ENCODE measurements at places on chromosomes 6 and 20.
A peak's percentile ranks its signal among the peaks of the same experiment; 100 is the strongest.

DNA sequence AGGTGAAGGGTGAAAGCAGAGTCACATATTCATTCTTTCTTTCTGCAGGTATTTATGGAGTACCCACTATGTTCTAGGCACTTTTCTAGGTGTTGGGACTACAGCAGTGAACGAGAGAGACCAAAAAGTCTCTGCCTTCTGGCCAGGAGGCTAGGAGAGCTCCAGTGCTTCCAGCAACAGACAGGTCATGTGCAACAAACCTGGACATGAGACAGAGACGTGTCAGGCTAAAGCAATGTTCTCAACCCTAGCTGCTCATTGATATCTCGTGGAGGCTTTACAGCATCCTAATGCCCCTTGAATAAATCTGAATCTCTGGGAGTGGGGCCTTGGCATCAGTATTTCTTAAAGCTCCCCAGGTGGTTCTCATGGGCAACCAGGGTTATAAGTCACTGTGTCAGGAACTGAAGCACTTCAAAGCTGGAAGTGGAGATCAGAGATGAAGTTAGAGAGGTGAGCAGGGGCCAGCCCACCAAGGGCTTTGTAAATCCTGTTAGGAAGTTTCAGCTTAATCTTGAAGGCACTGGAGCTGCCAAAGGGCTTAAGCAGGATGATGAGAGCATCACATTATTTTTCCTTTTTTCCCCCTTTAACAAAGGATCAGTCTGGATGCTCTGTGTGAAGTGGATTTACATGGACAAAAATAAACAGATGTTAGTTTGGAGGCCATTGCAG is 13.0 kb upstream of the TBCC start:
- no peak for DNase-seq

- DNase-seq, result no peak
These were observed 52.1 kb downstream of the CBLN4 start for GRCh38 chr20:55953201-55953600.

DNA sequence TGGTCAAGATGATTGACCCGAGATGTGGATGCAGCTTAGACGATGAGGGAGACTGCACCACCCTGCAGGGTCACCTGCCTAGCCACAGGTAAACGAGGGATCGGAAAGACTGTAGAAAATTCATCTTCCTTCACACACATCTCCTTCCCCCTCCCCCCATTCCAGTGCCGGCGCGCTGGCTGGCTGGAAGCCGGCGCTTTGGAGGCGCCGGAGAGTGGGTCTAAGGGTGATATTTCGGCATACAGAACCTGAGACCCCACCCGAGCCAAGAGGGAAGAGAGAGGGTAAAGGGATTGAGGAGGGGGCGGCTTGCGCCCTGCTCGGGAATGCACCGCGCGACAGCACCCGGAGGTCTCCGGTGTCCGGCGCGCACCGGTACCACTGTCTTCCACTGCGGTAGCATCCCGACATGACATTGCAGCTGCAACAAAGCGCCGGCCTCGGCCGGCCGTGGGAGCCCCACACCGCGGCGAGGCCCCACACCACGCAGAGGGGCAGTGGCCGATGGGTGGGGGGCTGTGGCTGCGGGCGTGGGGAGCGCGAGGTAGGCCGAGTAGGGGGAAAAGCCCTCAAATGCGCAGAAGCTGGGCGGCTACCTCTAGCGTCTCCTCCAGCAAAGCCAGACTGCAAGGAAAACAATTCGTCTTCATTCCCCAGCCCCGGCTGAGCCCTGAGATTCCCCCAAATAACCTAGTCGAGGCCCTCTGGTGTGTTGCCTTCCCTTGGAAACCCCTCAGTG is 984 bp downstream of the TNFRSF21 start:
- no peak for DNase-seq

- peak; percentile 28 for DNase-seq
These were observed 397.8 kb downstream of the LAMA2 start for GRCh38 chr6:129280749-129281148.

- DNase-seq, result no peak
These were observed 137.7 kb upstream of the HEY2 start for GRCh38 chr6:125611573-125612344.

- no peak for DNase-seq
These were observed 11.0 kb upstream of the SLC22A1 start for GRCh38 chr6:160110586-160111123.

DNA sequence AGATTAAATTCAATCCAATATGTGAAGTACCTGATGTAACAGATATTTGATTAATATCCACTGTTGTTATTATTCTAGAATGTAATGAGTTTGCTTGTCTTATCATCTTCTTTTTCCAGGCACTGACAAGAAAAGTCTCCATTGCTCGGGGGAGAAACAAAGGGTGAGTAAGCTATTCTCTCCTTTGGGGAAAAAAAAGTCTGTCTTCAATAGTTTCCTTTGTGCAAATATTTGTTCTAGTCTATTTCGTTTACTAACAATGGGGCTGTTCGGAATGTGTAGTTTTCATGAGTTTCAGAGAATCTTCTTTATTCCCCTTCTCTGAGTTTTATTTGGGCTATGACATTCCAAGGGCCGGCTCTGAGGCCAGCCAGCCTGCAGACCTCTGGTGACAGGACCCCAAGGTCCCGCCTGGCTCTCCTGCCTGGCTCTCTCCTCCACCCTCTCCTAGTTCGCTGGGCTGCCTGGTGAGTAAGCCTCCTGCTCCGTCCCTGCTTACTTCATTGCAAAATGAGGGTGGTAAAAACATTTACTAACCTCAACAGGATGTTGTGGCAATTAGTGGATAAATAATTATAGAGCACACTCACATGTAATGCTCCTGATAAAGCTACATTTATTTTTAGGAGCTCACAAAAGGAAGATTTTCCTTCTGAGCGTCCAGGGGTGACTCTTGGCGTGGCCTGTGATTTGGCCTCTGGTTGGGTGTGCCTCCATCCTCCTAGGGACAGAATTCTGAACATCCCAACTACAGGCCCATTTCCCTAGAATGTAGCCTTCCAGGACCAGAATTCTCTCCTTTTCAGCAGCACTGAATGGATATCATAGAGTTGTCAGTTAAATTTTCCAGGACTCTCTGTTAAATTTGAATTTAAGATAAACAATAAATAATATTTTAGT is 43.1 kb upstream of the SNX9 start:
- DNase-seq, result no peak

GRCh38 chr6:79277109-79277508 is 42.6 kb upstream of the HMGN3 start:
- DNase-seq, result no peak

DNA sequence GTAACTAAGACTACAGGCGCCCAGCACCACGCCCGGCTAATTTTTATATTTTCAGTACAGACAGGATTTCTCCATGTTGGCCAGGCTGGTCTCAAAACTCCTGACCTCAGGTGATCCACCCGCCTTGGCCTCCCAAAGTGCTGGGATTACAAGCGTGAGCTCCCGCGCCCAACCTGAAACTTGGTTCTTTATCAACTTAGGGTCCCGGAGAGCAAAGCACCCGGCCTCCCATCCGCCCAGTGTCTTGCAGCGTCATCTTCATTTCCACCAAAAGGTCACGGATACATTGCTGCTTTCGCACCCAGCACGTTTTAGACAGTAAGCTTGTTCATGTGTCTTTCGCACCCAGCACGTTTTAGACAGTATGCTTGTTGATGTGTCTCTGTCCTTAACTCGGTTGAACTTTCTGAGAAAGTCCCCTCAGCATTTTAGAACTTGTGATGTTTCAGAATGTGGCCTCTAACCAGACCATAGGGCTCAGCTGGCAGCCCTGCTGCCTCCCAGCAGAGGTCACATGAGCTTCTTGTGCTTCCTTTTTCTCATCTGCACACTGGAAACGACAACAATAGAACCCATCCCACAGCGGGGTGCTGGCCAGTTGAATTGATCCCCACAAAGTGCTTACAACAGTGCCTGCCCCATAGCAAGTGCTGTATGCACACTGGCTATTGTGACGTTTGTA is 48.8 kb downstream of the PRR18 start:
- DNase-seq, result no peak

GRCh38 chr20:24622856-24623255 is 153.4 kb downstream of the SYNDIG1 start:
- no peak for DNase-seq

- DNase-seq, result no peak
These were observed 2.4 kb downstream of the CMTR1 start for GRCh38 chr6:37435373-37435772.

DNA sequence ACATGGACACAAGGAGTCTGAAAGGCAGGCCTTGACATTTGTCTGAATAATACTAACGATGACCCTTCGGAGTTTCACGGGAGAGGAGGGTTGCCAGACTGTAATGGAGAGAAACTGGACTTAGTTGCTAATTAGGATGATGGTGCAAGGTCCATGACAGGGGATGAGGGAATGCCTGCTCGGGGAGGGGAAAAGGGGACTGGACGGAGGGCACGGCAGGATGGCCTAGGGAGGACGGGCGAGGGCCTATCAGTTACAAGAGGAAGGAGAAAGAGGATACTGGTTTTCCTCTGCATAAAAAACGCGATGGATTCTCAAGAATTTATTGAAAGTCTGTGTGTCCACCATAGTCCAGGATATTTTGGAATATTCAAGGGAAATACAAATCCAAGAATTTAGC is 42.7 kb downstream of the IRAK1BP1 start:
- no peak for DNase-seq

GRCh38 chr6:41670703-41671360 is 32.6 kb downstream of the MDFI start:
- DNase-seq, result no peak

DNA sequence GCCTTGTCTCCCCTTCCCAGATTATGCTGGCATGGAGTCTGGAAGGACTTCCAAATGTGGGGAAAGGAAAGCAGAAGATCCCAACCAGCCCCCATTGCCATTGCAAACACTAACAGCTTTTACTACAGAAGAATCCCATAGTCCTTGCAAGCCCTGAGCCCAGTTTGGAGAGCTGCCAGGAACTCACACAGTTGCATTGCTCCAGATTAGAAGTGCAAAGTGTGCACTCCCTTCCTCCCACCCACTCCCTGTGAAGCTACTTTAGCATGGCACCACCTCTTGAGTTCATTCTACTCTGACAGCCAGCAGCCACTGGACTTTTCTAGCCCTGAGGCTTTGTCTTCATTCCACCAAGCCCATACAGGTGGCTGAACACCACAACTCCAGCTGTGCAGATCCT is 67.6 kb downstream of the SLC22A2 start:
- DNase-seq, result no peak

- no peak for DNase-seq
These were observed 75.1 kb downstream of the ADGRG6 start for GRCh38 chr6:142376800-142377496.

DNA sequence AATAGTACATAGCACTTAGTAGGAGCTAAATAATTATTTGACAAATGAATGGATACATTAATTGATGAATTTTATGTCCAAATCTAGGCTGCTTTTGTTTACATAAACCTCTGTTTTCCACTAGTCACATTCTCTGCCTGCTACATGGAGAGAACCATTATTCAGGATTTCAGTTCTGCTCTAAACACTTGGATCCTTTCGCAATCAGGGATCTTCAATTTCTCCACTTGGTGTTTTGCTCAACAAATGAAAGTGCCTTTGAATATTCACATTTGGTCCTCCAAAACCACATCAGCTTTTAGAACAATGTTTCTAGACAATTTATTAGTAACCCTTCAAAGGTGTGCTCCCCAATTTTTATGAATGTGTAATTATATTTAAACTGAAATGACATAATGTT is 30.6 kb upstream of the HLA-DQB1 start:
- no peak for DNase-seq

DNA sequence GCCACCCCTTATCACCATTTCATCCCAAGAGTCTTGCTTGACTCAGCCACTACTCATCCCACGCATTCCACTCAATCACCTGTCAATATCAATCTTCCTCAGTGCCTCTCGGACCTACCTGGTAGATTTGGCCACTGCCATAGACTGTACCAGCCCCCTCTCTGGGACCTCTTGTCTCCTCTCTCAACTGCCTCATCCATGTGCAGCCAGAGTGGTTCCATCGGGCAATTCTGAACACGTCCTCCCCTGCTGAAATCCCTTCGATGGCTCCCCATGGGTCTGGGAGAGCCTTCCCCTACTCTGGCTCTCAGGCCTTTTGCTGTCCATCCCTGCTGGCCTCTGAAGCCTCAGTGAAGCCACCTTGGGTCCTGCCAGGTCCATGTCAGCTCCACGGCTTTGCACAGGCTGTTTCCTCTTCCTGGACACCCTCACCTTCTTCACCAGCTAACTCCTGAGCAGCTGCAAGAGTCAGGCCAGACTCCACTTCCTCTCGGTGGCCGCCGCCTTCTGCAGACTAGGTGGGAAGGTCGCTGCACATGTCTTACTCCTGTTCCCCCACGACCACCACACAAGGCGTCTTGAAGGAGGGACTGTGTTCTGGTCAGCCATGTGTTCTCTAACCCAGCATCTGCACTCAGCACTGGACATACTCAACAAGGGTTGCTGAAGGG is 120.4 kb downstream of the TOX2 start:
- no peak for DNase-seq

GRCh38 chr6:137788248-137788647 is 78.8 kb upstream of the TNFAIP3 start:
- DNase-seq, result no peak

- no peak for DNase-seq
These were observed 87.9 kb upstream of the BMP5 start for GRCh38 chr6:55963301-55963700.

DNA sequence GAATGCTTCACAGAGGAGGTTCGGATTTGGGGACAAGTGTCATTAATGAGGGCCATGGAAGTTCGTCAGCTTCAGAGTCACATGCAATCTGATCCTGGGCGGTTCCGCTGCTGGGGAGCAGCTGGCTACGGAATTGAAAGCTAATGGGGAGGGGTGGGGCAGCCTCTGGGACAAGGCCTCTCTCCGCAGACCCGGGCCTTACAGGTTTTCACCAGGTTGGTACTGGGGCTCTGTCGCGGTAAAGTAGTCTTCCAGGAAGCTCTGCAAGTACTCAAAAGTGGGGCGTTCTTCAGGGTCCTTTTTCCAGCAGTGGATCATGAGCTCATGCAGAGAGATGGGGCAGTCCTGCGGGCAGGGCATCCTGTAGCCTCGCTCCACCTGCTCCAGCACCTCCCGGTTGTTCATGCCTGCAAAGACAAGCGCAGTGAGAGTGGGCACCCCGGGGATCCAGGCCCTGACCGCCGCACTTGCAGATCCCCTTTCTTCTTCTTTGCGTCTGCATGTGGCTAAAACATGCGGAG is 55.9 kb upstream of the TRAF3IP2 start:
- no peak for DNase-seq

DNA sequence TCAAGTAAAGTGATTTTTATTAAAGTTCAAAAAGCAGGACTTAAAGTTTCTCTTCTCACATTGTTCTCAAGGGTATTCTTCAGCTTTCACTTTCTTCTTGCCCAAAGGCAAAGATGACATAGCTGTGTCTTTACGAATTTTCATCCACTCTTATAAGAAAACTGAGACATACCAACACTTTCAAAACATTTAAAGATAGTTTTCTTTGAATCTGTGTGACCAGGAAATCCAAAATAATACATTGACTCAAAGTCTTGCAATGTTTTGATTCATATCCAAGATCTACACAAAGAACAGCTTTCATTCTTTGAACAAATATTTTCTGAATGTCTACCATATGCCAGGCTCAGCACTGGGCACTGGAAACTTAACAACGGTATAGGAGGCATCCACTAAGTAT is 117.9 kb downstream of the SIM1 start:
- no peak for DNase-seq

- peak; percentile 29 for DNase-seq
These were observed 94.8 kb upstream of the CNKSR3 start for GRCh38 chr6:154605178-154605881.

- peak; percentile 10 for DNase-seq
These were observed 5.2 kb upstream of the BPIFA3 start for GRCh38 chr20:33211817-33212424.
